NCI-H524 (cell line): ENCODE measurements at places on chromosomes 3 and 15.

DNA sequence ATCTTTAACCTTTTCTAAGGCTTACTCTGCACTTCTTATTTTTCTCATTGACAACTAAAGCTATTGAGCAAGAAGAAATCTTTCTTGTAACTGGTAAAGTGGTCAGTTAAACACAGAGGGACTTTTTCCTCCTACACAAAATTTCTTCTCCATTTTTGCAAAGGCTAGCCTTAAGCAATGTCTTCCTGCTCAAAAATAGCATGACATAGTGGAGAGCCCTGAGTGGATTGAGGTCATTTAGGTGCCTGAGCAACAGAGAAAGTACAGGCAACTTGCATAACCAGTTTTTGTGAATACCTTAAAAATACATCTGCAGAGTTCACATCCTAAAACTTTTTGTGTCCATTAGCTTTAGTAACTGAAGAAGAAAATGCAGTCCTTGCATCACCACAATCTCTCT, 144.7 kb upstream of the TTC14 start:
- DNase-seq, result no peak

GRCh38 chr3:181722156-181722555, 10.4 kb downstream of the SOX2 start:
- DNase-seq, result no peak

- DNase-seq, result no peak
Measured at GRCh38 chr15:68187559-68187958, 17.6 kb downstream of the CALML4 start.

- no peak for DNase-seq
Measured at GRCh38 chr15:25239471-25240345, 199.1 kb downstream of the UBE3A start.

DNA sequence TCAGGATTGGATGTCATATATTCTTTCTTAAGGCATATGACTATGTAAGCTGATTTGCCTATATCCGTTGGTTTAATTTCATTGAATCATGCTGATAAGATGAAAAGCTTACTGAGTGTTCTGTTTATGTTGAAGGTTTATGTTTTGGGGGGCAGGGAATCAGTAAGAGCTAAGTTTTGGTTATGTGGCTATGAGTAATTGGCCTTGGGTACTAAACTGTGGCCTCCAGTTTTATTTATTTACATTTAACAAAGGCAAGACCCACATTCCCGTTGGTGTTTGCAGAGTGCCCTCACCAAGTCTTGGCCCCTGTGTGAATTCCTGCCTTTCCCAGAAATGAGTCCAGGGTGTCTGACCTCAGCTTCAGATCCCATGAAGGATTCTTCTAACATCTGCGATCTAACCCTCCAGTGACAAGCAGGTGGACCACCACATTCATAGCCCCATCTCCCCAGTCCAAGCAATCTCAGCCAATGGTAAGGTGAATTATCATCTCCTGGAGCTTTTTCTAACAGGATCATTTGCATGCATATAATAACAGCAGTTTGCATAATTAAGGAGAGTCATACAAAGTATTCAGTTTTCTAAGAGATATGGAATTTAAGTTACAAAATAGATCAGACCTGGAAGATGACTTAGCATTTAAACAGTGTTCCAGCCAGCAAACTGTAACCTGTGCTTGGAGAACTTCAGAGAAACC, 27.4 kb downstream of the GLDN start:
- DNase-seq, result no peak

DNA sequence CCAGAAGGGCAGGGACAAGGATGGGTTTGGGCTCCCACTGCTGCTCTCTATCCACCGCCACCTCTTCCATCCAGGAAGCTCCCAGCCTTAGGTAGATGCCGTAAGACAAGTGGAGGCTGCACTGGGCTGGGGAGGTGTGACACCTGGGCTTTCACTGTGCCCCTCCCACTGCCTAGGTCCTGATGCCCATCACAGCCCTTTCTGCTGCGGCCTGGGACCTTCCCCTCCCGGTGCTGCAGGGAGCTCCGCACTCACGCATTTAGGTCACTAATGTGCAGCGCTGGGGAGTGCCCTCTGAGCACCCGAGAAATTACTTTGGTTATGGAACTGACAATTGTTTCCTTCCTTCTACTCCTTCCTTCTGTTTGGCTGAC, 850 bp downstream of the LTF start:
- DNase-seq, result no peak

DNA sequence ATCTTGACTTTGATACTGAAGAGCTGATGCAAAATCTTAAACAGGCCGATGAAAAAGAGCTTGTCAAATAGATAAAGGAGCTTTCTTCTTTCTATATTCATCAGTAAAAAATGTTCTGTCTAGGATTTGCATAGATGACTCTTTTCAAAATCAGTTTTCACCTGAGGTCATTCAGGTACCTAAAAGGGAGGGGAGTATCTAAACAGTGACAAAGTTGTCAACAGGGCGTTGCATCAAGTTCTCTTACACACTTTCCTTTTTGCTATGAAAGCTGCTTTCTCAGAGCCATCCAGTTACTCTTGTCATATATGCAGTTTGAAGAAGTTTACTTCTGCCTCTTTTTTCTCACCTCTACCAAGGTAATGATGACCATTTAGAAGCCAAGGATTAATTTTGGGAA, 60.0 kb downstream of the AKAP13 start:
- no peak for DNase-seq

DNA sequence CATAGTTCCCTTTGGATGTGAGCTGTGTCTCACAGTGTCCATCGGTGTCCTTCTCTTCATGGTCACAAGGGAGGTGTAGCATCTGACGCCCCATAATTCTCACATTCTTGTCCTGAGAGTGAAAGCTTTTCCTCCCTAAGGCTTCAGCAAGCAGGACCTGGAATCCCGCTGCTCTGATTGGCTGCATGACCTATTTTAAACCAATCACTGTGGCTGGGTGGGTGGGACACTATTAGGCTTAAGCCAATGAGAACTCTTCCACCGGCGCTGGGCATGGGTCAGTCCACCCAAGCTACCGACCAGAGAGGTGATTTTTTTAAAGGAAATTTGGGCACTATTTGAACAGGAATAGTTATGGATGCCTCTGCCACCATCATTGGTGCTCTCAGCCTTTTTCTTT, 385.9 kb downstream of the MFSD1 start:
- DNase-seq, result no peak

- DNase-seq, result no peak
Measured at GRCh38 chr3:114597012-114597411, 303.2 kb downstream of the TIGIT start.

DNA sequence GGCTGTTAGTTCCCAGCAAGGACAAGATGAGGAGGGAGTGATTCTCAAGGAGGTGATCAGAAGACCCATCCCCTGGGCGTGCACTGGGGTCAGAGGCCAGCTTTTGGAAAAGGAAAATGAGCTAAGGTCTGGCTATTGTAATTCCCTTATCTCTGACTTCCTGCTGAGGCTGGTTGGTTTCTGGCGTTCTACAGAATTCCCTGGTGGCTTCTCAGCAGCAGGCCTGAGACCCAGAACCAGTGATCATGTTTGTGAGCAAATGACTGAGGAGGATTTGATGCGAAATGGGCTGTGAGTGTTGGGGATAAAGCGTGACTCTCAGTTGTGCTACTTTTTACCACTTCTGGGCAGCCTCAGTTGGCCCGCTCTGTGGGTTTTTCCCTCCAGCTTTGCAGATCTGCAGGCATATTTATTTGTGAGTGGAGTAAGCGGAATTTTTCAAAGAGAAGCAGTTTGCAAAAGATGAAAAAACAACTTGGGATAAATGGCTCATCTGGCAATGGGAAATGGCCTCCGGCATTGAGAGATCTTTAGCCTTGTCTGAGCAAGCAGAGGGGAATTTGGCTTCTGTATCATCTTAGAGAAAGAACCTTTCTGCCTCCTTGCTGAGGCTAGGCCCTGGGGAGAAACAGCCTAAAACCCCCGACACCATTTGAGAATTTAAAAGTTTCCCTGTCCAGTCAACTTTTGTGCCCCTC, 102.7 kb downstream of the SLCO3A1 start:
- DNase-seq, result no peak

- DNase-seq, result no peak
Measured at GRCh38 chr3:10629671-10630040, 124.3 kb upstream of the ATP2B2 start.

GRCh38 chr15:89629829-89630228, 25.4 kb downstream of the KIF7 start:
- DNase-seq, result no peak

DNA sequence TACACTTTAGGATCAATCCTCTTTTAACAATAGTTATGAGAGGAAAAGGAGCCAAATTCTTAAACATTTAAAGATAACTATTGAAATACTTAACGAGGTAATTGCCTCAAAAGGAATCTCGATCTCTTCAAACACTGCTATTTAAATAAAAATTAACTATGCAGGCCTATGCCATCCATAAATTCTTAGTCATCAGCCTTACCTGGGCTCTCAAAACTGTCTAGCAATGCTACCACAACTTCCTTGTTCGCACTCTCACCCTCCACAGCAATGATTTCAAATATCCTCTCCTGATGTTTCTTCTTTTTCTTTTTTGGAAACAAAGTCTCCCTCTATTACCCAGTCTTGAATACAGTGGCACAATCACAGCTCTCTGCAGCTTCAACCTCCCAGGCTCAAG, 12.3 kb downstream of the ETFA start:
- no peak for DNase-seq
